Activated CD8-positive, alpha-beta memory T cell treated with anti-CD3 and anti-CD28 coated beads for 24 hours (primary cell): ENCODE measurements at places on chromosomes 1 and 21.

- no peak for DNase-seq
Observed at GRCh38 chr1:63984257-63984929, 210.6 kb downstream of the ROR1 start.

DNA sequence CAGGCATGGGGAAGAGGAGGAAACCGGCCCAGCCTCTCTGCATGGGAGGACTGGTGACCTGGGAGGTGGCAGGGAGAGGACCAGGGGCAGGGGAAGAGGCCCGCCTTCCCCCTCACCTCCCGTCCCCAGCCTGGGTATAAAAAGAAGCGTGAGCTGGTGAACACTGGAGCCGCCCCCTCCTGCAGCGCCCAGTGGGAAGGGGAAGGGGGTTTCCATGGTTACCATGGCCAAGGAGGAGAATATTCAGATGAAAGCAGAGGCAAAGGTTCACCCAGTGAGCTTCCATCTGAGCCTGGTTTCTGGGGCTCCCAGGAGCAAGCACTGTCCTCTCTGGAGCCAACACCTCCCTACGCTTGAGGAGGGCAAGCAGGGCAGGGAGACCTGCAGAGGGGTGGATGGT, 54.9 kb downstream of the ACOT7 start:
- DNase-seq = no peak

- DNase-seq = no peak
Observed at GRCh38 chr1:151176514-151177045, 799 bp upstream of the TMOD4 start.

DNA sequence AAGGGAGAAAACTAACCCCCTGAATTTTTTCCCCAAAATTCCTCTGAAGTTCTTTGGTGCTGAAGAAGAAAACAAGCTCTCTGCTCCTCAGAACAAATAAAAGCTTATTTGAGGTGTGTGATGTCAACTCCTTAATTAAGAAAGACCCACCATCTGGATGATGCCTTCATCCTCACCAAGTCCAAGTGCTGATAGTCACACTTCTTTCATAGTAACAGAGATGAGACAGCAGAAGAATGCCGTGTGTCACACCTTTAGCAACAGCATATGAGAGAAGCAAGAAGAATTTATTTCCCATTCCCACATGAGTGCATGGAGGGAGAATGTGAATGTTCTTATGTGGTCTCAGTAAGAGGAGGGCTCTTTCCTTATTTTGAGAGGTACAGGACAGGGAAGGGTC, 91.2 kb downstream of the TGFB2 start:
- DNase-seq = no peak

DNA sequence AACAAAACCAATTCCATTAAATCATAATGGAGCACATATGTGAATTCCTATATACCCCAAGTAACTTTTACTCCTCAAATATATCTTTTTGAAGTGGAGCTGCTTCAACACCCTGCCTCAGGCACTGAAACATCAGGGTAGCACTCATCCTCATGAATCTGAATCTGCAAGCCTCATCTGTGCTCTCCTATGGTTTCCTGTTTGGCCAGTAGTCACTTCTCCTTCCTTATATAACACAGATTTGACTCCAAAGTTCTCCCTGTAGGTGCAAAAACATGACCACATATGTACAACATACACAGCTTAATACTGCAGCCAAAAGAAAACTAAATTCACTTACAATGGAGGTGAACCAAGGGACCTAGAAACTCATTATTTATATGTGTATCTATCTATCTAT, 7.2 kb downstream of the TRIT1 start:
- DNase-seq = no peak
